ENCODE measurements at places on chromosomes 4 and X.

GRCh38 chr4:151418385-151418784 is 9.4 kb downstream of the FHIP1A start:
- DNase-seq = no peak

DNA sequence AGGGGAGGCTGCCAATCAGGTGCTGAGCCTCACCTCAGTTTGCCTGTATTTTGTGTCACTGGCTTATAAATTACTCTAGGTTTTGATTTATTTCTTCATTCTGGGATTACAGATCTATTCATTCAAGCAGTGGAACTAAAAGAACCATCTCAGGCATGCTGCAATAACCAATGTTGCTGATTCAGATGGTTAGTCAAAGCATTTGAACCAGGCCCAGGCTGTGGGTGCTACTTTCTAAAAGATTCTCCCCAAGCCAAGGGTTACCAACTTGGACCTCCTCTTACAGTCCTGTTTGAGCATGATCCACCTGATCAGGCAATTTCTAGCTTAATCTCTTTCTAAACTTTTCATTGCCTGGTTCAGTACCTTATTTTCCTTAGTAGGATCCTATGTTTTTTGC is 67.2 kb downstream of the TMEM131L start:
- DNase-seq = no peak

DNA sequence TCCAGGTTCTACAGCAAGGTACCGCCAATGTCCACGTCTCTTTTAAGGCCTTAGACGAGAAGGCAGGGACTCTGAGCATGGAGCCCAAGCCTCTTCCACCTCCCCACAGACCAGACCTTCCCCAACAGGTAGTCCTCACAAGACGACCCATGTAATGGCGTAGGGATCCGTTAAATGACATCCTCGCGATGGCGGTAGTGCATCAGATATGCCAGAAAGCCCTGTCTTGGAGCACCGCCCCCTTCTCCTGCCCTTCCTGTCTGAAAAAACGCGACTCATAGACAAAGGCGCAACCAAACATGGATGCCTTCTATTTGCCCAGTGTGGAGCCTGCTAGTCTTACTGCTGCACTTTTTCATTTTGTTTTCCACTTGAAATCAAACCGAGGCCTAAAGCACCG is 185.4 kb downstream of the OR13H1 start:
- no peak for DNase-seq

- no peak for DNase-seq
These were observed 67.0 kb upstream of the HMX1 start for GRCh38 chr4:8938623-8939022.

DNA sequence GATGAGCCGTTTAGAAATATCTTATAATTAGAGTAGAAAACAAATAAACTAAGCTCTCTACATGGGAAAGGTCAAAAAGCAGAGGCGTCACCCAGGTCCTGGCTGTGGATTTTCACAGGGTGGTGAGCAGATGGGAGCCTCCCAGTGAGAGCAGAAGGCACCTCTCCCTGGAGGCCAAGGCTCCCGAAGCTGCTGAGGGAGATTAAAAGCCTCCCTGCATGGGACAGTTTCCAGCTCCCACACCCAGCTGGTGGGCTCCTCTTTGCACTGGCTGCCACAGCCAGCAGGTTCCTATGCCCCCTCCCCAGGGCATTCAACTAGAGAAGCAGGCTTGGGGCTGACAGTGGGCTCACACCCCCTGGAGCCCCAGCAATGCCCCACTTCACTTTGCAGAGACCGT is 55.2 kb upstream of the TBC1D9 start:
- DNase-seq = no peak

DNA sequence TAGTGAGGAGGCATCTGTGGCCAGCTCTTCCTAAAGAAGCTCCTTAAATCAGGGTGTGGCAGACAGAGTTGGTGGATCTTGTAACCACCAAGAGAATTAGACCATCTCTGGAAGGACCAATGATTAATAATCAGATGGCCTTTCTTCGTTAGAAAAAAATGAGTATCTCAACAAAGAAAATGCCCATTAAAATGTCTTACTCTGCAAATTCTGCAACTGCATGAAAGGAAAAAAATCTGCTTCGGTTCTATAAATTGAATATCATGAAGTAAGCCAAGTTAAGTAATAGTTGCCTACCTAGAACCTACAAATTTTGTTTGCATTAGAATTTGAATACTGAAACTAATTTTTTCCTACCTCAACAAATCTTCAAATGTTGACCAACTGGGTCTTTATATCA is 4.2 kb upstream of the DCLK2 start:
- DNase-seq = no peak

DNA sequence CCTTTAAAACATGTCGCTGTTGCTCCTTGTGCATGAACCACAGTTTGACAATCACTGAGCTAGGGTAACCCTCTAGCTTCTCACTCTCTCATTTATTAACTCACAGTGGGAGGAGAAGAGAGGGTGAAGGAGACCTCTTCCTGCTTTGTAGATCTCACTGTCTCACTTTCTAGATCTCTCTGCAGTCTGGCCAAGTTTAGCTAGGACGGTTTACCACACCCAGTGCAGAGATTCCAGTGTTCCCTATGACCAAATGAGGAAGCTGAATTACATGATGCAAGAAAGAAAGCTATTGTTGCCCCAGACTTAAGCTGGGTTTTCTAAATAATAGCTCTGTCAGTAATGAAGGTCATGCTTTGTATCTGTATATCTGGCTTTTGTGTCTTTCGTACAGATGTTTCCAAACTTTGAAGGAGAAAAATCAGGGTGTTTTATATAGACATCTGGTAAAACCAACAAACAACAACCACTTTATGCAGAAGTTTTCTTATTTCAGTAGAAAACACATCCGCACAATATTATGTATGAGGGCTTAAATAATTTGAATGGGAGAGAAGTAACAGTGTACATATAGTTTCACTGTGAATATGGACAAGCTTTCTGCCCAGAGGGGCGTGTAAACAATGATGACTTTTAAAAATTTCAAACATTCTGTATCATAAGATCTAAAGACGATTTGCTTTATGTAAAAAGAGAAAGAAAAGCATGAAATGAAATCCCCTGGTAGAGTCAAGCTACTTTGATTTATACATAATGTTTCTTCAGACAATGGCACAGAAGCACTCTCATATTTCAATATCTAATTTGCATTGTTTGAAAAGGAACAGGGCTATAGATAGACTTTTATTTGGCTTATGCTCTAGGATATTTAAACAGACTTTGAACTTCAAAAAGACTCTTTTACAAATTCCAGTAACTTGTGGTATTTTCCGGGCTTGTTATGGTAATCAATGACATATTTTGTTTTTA is 582.3 kb downstream of the FSTL5 start:
- peak; percentile 68 for DNase-seq

DNA sequence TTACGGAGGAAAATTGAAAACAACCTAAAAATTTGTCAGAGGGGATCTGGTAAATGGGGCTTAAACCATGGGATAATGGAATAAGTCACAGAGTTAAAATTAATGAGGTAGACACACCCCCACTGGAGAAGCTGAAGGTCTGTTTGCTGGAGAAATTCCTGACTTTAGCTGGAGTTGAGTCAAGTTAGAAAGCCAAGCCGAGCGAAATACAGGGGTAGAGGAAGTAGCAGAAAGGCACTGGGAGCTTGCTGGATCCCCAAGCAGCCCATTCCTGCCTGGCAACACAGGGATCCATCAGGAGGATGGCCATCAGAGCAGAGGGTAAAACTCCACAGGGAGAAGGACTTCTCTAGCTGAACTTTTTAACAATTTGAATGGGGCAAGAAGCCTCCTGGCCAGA is 163.8 kb downstream of the ATRX start:
- no peak for DNase-seq

GRCh38 chr4:142360657-142361056 is 485.4 kb downstream of the INPP4B start:
- no peak for DNase-seq
